ENCODE measurements at places on chromosomes 3 and 15.

GRCh38 chr3:143596957-143597642 is 251.2 kb downstream of the SLC9A9 start:
- H3K27ac ChIP-seq: no peak overlapping the region
- no peaks in the 10 kb centered on the region for H3K36me3 ChIP-seq
- no peaks in the 10 kb centered on the region for H3K27me3 ChIP-seq
- H3K4me3 ChIP-seq: no peak overlapping the region
- H3K4me1 ChIP-seq: peaks cover 4% of the 10 kb centered on the region

GRCh38 chr15:57282686-57283085 is 93.6 kb upstream of the CGNL1 start:
- DNase-seq: no peak
- no peaks in the 10 kb centered on the region for H3K27me3 ChIP-seq
- peaks cover 3% of the 10 kb centered on the region for H3K4me1 ChIP-seq
- no peak overlapping the region for H3K27ac ChIP-seq
- H3K4me3 ChIP-seq: no peak overlapping the region

GRCh38 chr3:35965908-35966307 is 326.6 kb downstream of the ARPP21 start:
- no peaks in the 10 kb centered on the region for H3K36me3 ChIP-seq
- H3K27me3 ChIP-seq: peaks cover 2% of the 10 kb centered on the region
- DNase-seq: no peak
- no peak overlapping the region for H3K4me3 ChIP-seq
- H3K27ac ChIP-seq: no peak overlapping the region

DNA sequence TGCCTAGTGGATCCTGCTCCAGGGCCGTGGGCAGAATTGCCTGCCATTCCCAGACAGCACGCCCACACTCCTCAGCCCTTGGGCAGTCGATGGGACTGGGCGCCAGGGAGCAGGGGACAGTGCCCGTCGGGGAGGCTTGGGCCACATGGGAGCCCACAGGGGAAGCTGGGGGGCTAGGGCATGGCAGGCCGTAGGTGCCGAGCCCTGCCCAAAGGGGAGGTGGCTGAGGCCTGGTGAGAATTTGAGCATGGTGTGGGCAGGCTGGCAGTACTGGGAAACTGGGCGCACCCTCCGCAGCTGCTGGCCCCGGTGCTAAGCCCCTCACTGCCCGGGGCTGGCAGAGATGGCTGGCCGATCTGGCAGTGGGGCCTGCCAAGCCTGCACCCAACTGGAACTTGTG is 1225.9 kb upstream of the EPHA6 start:
- no peaks in the 10 kb centered on the region for H3K36me3 ChIP-seq
- no peaks in the 10 kb centered on the region for H3K4me1 ChIP-seq
- H3K4me3 ChIP-seq: no peak overlapping the region
- no peak for DNase-seq

GRCh38 chr15:34883042-34883441 is 86.5 kb downstream of the AQR start:
- H3K4me3 ChIP-seq: no peak overlapping the region
- H3K27me3 ChIP-seq: no peaks in the 10 kb centered on the region
- no peak for DNase-seq
- peaks cover 60% of the 10 kb centered on the region for H3K36me3 ChIP-seq

DNA sequence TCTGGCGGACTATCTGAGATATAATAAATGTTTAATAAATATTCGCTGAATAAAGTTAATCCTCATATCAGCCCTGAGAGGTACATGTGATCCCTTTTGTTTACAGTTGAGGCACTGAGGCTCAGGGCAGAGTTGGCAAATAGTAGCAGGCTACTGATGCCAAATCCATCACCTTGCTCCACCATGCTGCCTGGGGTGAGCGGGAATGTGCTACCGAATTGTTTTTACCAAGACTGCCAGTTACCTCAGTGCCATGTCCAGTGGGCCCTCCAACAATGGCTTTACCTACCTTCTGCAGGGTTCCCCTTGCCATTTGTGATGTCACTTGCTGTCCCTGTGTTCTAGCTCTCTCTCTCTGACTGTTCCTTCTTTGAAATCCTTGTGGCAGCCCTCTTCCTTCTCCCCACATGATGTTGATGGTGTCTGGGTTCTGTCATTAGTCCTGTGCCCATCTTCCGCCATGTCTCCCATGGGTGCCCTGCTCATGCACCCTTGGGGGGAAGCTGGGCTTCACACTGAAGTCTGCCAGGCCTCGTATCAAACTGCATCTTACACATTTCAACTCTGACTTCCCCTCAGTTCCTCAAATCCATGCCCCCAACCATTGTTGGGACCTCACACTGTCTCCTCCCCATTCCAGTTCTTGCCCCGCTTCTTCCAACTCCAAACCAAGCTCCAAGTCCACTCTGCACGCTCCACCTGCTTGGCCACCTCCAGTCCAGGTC is 35.4 kb downstream of the SLCO2A1 start:
- DNase-seq: no peak
- no peak overlapping the region for H3K4me3 ChIP-seq
- no peak overlapping the region for H3K27ac ChIP-seq
- peaks cover 4% of the 10 kb centered on the region for H3K27me3 ChIP-seq

GRCh38 chr3:24155276-24155675 is 210.2 kb downstream of the NR1D2 start:
- H3K27ac ChIP-seq: peak overlapping the region; percentile 7
- DNase-seq: no peak
- peaks cover 11% of the 10 kb centered on the region for H3K27me3 ChIP-seq
- no peak overlapping the region for H3K4me3 ChIP-seq
- peaks cover 28% of the 10 kb centered on the region for H3K4me1 ChIP-seq

DNA sequence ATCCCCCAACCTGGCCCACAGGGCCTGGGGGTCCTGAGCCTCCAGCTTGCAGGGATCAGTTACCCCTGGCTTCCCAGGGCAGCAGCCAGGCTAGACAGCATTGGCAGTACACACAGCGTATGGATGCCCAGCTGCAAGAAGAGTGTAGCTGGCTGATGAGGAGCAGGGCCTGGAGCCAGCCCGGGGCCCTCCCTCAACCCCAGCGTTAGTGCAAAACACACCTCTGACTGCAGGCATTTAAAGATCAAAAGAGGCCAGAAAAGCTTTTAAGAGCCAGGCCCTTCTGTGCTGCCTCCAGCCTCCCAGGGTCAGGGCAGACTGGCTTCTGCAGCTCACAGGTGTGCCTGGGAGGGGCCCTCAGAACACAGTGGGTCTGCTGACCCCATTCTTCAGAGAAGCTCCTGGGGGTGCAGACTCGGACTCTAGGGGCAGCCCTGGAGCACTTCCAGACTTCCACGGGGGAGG is 110.6 kb downstream of the ETFA start:
- DNase-seq: no peak
- H3K4me1 ChIP-seq: no peaks in the 10 kb centered on the region
- no peak overlapping the region for H3K27ac ChIP-seq
- no peaks in the 10 kb centered on the region for H3K36me3 ChIP-seq

- H3K4me1 ChIP-seq: no peaks in the 10 kb centered on the region
- no peaks in the 10 kb centered on the region for H3K36me3 ChIP-seq
- H3K4me3 ChIP-seq: no peak overlapping the region
- DNase-seq: no peak
- no peak overlapping the region for H3K27ac ChIP-seq
- no peaks in the 10 kb centered on the region for H3K27me3 ChIP-seq
Measured at GRCh38 chr3:126493051-126493450, 17.4 kb upstream of the ZXDC start.

GRCh38 chr3:156957715-156958114 is 131.6 kb downstream of the LEKR1 start:
- no peaks in the 10 kb centered on the region for H3K4me1 ChIP-seq
- H3K36me3 ChIP-seq: no peaks in the 10 kb centered on the region
- no peak for DNase-seq

GRCh38 chr3:168395551-168395950 is 299.8 kb upstream of the GOLIM4 start:
- no peak overlapping the region for H3K4me3 ChIP-seq
- DNase-seq: no peak
- no peaks in the 10 kb centered on the region for H3K27me3 ChIP-seq
- no peaks in the 10 kb centered on the region for H3K36me3 ChIP-seq
- H3K27ac ChIP-seq: no peak overlapping the region
- no peaks in the 10 kb centered on the region for H3K4me1 ChIP-seq

- H3K4me3 ChIP-seq: peak overlapping the region; percentile 68
- peak; percentile 67 for DNase-seq
Measured at GRCh38 chr3:196969134-196969659, 564 bp upstream of the PIGZ start.

GRCh38 chr3:176663387-176663786 is 533.9 kb downstream of the TBL1XR1 start:
- no peak overlapping the region for H3K27ac ChIP-seq
- H3K36me3 ChIP-seq: no peaks in the 10 kb centered on the region
- no peaks in the 10 kb centered on the region for H3K27me3 ChIP-seq
- no peak for DNase-seq
- H3K4me3 ChIP-seq: no peak overlapping the region

DNA sequence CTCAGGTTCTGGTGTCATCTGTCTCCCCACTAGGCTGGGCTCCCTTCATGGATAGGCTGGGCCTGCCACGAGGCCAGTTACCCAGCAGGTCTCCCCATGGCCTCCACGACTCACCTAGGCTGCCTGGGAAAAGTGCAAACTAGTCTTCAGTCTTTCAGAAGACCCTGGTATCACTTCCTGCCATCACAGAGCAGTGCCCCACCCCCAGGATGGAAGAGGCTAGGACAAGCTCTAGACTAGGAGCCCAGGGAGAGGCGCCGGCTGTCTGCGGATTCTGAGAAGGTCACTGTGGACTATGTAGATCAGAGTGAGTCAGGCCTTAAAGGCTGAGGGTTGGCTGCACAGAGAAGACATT is 63.7 kb downstream of the CORO2B start:
- no peak overlapping the region for H3K4me3 ChIP-seq
- H3K27ac ChIP-seq: no peak overlapping the region
- DNase-seq: no peak
- peaks cover 2% of the 10 kb centered on the region for H3K27me3 ChIP-seq
- H3K36me3 ChIP-seq: no peaks in the 10 kb centered on the region

- H3K36me3 ChIP-seq: no peaks in the 10 kb centered on the region
- no peak overlapping the region for H3K27ac ChIP-seq
- no peaks in the 10 kb centered on the region for H3K27me3 ChIP-seq
- no peaks in the 10 kb centered on the region for H3K4me1 ChIP-seq
- DNase-seq: no peak
Measured at GRCh38 chr15:80480171-80480811, 76.1 kb downstream of the ARNT2 start.

DNA sequence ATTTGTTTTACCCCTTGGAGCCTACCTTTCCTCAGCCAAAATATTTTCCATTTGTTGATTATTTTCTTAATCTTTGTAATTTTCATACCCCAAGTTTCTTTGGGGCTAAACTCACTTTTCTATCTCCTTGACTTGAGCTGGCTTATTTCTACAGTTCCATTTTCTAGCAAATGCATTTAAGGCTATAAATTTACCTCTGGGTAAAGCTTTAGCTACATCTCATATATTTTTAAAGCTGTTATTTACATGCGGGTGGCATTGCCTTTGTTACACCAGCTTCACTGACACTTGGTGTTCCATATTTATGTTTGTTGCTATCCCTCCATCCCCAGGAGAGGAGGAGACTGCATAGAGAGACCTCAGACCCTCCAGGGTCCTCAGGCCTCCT is 136.3 kb downstream of the NUP210 start:
- H3K4me1 ChIP-seq: peaks cover 6% of the 10 kb centered on the region
- peaks cover 40% of the 10 kb centered on the region for H3K27me3 ChIP-seq
- peak overlapping the region; percentile 26 for H3K4me3 ChIP-seq

DNA sequence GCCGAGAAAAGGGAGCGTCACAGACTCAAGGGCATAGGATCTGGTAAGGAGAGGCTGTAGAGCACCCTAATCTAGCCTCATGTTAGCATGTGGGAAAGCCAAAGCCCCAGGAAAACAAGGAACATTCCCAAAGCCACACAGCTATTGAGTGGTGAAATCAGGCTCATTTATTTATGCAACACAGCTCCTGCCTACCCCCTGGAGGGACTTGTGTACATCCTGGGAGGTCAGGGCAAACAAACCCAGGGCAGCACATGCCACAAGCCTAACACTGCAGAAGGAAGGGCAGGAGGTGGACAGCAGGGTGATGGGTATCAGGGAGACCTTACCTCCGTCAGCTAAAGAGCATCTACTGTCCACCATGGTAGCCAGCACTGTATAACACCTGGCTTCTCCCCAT is 283.5 kb downstream of the RPLP1 start:
- DNase-seq: no peak
- H3K27me3 ChIP-seq: peaks cover 6% of the 10 kb centered on the region
- H3K4me1 ChIP-seq: peaks cover 2% of the 10 kb centered on the region
- H3K4me3 ChIP-seq: no peak overlapping the region
- H3K36me3 ChIP-seq: no peaks in the 10 kb centered on the region

DNA sequence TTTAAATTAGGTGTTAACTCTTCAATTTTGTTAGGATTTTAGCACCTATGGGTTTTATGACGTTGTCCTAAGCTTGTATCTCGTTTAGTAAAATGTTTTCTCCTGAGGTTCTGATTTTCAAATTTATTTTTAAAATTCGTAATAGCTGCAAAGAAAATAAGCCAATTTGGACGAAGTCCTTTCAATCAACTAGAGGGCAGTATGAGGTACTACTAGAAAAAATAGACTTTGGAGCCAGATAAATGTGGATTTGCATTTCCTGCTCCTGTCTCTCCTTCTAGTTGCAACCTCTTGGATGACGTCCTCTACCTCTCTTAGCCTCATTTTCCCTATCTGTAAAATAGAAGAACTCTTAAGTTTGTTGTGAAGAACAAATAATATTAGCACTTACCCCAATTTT is 81.1 kb downstream of the SLTM start:
- peaks cover 26% of the 10 kb centered on the region for H3K36me3 ChIP-seq
- no peak overlapping the region for H3K27ac ChIP-seq
- H3K4me3 ChIP-seq: no peak overlapping the region
- H3K4me1 ChIP-seq: no peaks in the 10 kb centered on the region
- H3K27me3 ChIP-seq: no peaks in the 10 kb centered on the region

- H3K27ac ChIP-seq: no peak overlapping the region
- no peaks in the 10 kb centered on the region for H3K36me3 ChIP-seq
Measured at GRCh38 chr3:24641628-24642027, 147.0 kb upstream of the THRB start.

- no peaks in the 10 kb centered on the region for H3K4me1 ChIP-seq
- no peaks in the 10 kb centered on the region for H3K36me3 ChIP-seq
- H3K4me3 ChIP-seq: peak overlapping the region; percentile 26
- H3K27me3 ChIP-seq: peaks cover 34% of the 10 kb centered on the region
Measured at GRCh38 chr15:99105514-99106341, 848 bp downstream of the SYNM start.

DNA sequence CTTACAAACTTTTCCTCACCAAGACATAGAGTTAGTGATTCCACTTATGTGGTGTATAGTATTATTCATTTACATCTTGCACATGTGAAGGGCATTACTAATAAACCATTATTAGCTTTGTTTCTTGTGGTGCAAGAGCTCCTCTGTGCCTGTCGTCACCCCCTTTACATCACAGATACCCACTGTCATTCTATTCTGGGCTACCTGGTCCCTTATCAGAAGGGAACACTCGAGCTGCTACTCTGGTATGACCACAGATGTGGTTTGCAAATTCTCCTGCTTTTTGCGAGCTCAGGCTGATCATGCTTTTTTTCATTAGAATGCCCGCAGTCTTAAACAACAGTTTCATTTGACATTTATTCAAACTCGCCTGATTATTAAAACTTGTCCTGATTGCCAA is 13.9 kb upstream of the SENP2 start:
- no peaks in the 10 kb centered on the region for H3K27me3 ChIP-seq
- no peak overlapping the region for H3K4me3 ChIP-seq
- no peaks in the 10 kb centered on the region for H3K36me3 ChIP-seq
- H3K4me1 ChIP-seq: peaks cover 6% of the 10 kb centered on the region
- DNase-seq: no peak

GRCh38 chr3:33103480-33103879 is 6.5 kb upstream of the GLB1 start:
- no peaks in the 10 kb centered on the region for H3K4me1 ChIP-seq
- no peak for DNase-seq
- no peak overlapping the region for H3K27ac ChIP-seq
- H3K36me3 ChIP-seq: no peaks in the 10 kb centered on the region
- H3K27me3 ChIP-seq: no peaks in the 10 kb centered on the region
- H3K4me3 ChIP-seq: no peak overlapping the region

All from activated CD4-positive, alpha-beta T cell treated with anti-CD3 and anti-CD28 coated beads for 36 hours (primary cell).